Calu3 (cell line): ENCODE measurements at places on chromosomes 3 and 15.
A peak's percentile ranks its signal among the peaks of the same experiment; 100 is the strongest.

DNA sequence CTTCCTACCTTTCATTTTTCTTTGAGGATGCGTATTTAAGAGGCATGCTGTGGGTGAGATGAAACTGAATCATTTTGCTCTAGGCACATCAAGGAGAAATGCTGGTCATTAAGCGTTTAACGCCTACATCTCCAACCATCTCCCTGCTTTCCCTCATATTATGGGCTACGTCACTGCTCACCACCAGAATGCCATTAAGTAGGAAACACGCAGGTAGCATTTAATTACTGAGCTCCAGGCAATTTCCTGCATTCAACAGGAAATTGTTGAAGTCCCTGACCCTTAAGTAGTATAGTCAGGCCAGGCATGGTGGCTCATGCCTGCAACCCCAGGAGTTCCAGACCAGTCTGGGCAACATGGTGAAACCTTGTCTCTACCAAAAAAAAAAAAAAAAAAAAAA is 66.1 kb downstream of the CHSY1 start:
- DNase-seq, result no peak
- H3K27ac ChIP-seq, result no peak overlapping the region
- H3K4me1 ChIP-seq, result no peaks in the 10 kb centered on the region

DNA sequence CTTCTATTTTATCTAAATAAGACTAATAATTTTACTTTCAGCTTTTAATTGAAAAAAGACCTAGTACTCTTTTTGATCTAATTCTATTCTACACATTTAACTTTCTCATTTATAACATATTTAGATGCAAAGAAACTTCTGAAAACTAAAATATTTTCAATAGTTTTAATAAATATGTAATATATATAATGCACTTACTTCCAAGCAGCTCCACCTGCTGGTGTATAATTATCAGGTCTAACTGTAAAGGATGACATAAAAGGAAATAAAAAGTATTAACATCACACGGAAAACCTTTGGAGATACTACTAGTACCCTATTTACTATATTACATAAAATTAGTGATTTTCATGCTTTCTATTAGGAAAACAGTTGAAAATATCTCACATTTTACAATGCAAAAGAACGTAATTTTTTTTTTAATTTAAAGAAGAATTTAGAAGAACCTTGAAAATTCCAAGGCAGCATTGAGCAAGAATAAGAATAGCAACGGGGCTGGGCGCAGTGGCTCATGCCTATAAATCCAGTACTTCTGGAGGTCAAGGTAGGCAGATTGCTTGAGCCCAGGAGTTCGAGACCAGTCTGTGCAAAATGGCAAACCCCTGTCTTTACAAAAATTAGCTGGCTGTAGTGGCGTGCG is 10.2 kb downstream of the PLSCR5 start:
- H3K4me1 ChIP-seq, result no peaks in the 10 kb centered on the region
- DNase-seq, result no peak
- H3K27me3 ChIP-seq, result no peaks in the 10 kb centered on the region
- H3K4me3 ChIP-seq, result no peak overlapping the region
- no peaks in the 10 kb centered on the region for H3K36me3 ChIP-seq
- no peak overlapping the region for H3K27ac ChIP-seq

DNA sequence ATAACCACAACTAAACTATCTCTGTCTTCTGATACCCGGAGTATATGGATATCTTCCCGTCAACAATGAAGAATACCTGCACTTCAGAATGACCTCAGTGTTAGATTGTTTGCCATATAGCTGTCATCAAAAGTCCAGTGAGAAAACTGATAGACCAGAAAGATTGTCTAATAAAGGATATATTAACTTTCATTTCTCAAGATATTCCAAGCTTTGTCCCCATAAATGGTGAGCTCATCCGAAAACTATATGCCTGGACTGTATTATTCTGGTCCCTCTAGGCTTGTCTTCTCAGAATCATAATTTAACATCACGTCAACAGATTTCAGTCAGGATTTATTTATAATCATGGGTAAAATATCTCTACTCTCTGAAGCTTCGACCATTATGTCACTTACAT is 100.5 kb downstream of the ATP8B4 start:
- H3K4me1 ChIP-seq, result no peaks in the 10 kb centered on the region
- peaks cover 32% of the 10 kb centered on the region for H3K27me3 ChIP-seq
- no peak overlapping the region for H3K27ac ChIP-seq
- no peak for DNase-seq

DNA sequence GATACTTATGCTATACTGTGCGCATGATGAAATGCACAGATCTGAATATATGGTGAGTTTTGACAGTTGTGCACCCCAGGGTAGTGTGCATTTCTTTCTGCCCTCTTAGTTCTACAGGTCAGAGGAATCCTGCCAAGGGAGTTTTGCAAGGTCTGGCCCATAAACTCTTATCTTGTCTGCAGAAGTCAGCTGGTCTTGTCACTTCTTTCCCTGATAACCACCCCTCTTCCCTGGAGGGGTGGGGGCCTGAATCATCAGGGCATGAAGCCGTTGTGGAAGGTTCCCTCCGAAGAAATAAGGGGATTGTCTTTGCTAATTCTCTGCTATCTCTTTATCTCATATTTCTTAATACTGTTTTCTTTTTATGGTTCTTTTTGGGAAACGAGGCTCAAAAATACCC is 30.4 kb downstream of the TRIM71 start:
- H3K4me1 ChIP-seq, result no peaks in the 10 kb centered on the region
- no peak overlapping the region for H3K4me3 ChIP-seq
- H3K27ac ChIP-seq, result no peak overlapping the region
- DNase-seq, result no peak

- H3K36me3 ChIP-seq, result no peaks in the 10 kb centered on the region
- no peaks in the 10 kb centered on the region for H3K4me1 ChIP-seq
- H3K27me3 ChIP-seq, result peaks cover 64% of the 10 kb centered on the region
- no peak for DNase-seq
- no peak overlapping the region for H3K4me3 ChIP-seq
- no peak overlapping the region for H3K27ac ChIP-seq
These were observed 292.1 kb downstream of the VPS13C start for GRCh38 chr15:61768131-61768530.

DNA sequence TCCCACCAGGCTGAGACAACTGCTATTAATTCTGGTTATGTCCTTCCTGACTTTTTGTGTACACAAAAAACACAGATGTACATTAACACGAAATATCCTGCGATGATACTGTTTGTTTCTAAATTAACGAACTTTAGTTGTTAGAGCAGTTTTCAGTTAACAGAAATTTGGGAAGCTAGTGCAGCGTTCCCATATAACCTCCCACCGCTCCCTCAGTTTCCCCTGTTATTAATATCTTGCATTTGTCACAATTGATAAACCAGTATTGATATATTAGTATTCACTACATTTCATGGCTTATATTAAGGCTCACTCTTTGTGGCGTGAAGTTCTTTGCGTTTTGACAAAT is 45.3 kb upstream of the RNU6-1 start:
- H3K4me1 ChIP-seq, result peaks cover 22% of the 10 kb centered on the region
- peaks cover 11% of the 10 kb centered on the region for H3K27me3 ChIP-seq
- no peak overlapping the region for H3K27ac ChIP-seq
- DNase-seq, result no peak

- peak overlapping the region; percentile 99 for H3K4me3 ChIP-seq
- H3K27ac ChIP-seq, result peak overlapping the region; percentile 95
- H3K27me3 ChIP-seq, result no peaks in the 10 kb centered on the region
- H3K4me1 ChIP-seq, result peaks cover 39% of the 10 kb centered on the region
- peaks cover 40% of the 10 kb centered on the region for H3K36me3 ChIP-seq
- DNase-seq, result peak; percentile 68
These were observed 680 bp downstream of the GOLIM4 start for GRCh38 chr3:168094877-168095610.
